ENCODE measurements at places on chromosomes 7 and 10.

GRCh38 chr10:30637881-30638467 lies 8.4 kb upstream of the LYZL2 start:
- DNase-seq: no peak

GRCh38 chr10:75825235-75825634 lies 393.8 kb downstream of the LRMDA start:
- DNase-seq: no peak

DNA sequence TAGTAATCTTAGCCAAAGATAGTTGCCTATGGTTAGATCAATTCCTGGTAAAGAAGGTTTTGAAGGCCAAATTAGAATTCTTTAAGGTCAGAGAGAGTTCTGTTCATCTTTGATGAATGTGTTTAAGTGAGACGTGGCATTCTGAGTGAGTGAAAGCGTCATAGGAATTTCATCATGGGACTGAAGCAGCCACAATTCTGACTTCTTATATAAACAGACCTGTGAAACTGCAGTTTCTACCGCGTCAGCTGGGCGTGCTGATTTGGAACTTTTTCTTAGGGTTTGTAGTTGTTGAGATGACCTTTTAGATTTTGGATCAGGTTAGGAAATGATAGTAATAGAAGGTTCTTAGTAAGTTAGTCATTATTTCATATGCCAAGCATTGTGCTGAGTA lies 103.8 kb downstream of the CNNM2 start:
- DNase-seq: no peak

- DNase-seq: no peak
Observed at GRCh38 chr10:75070961-75071428, 40.5 kb upstream of the SAMD8 start.

DNA sequence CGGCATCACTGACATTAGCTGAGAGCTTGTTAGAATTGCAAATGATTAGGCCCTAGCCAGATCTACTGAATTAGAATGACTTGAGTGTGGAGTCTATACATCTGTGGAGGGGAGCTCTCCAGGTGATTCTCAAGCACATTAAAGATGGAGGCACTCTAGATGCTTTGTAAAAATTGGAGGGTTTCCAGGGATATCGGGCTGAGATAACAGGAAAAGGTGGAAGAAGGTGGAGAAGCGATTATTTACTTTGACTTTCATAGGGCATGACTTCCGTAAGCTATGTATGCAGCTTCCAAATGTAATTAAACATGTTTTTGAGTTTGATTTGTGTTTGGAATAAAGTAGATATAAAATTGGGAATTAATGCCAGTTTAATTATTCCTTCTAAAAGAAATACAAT lies 235.0 kb upstream of the PTN start:
- DNase-seq: no peak

DNA sequence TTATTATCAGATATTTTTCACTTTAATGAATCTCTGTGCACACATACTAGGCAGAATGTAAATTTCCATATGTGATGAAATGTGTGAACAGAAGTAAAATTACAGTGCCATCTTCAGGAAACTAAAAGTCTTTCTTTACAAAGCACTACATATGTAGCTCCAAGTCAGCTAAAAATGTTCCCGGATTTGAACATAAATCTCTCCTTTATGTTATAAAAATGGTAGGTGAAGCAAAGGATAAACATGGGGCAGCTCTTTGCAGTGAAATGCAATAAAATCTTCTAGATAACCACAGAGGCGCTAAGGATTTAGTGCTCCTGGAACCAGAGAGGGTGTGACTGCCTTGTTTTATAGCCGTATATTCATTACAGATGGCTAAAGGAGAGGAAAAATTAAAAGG lies 104.9 kb upstream of the C7orf33 start:
- DNase-seq: peak; percentile 27
